Fibroblast of lung (primary cell): ENCODE measurements at places on chromosomes 16 and 17.
A peak's percentile ranks its signal among the peaks of the same experiment; 100 is the strongest.

DNA sequence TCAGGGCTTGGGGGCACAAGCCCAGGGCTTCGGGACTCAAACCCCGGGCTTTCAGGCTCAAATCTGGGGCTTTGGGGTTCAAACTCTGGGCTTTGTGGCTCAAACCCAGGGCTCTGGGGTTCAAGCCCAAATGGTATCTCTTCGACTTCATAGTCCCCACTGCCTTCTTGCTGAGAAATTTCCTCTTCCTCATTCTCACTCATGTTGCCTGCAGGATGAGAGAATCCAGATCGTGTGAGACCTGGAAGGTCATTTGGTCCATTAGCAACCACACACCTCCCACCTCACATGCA lies 576 bp downstream of the ZNF768 start:
- no peak for DNase-seq

- no peak for DNase-seq
These were observed 22.6 kb upstream of the MGAT5B start for GRCh38 chr17:76845541-76846017.

DNA sequence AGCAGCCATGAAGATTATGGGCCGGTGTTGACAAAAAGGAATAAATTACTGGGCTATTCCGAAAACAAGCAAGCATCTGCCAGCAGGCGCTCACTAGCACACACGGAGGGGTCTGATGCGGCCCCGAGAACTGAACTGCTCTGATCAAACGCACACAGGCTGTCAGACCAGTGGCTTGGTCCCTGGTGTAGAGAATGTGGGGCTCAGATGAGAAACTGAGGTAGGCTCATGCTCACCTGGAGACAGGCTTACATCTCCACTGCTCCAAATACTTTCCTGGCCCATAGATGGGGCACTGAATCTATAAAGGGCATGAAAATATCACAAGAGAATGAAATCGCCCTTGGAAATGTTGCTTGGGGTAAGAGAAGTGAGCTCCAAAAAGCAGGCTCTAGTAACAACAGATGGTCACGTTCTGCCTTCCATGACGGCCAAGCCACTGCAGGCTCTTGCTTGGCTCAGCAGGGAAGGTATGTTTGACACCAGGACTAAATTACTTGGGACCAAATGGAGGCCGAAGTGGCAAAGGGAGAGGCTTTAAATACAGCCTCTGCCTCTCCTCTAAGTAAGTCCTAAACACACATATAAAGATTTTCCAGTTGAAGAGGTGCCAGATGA lies 5.4 kb downstream of the ABR start:
- no peak for DNase-seq

- no peak for DNase-seq
These were observed 60.9 kb downstream of the CLEC19A start for GRCh38 chr16:19346335-19346922.

GRCh38 chr16:86651823-86652222 lies 73.5 kb downstream of the FOXL1 start:
- DNase-seq: no peak

- DNase-seq: no peak
These were observed 458 bp downstream of the ZNF200 start for GRCh38 chr16:3234543-3234856.

- DNase-seq: no peak
These were observed 6.2 kb downstream of the TNP2 start for GRCh38 chr16:11262915-11263314.

DNA sequence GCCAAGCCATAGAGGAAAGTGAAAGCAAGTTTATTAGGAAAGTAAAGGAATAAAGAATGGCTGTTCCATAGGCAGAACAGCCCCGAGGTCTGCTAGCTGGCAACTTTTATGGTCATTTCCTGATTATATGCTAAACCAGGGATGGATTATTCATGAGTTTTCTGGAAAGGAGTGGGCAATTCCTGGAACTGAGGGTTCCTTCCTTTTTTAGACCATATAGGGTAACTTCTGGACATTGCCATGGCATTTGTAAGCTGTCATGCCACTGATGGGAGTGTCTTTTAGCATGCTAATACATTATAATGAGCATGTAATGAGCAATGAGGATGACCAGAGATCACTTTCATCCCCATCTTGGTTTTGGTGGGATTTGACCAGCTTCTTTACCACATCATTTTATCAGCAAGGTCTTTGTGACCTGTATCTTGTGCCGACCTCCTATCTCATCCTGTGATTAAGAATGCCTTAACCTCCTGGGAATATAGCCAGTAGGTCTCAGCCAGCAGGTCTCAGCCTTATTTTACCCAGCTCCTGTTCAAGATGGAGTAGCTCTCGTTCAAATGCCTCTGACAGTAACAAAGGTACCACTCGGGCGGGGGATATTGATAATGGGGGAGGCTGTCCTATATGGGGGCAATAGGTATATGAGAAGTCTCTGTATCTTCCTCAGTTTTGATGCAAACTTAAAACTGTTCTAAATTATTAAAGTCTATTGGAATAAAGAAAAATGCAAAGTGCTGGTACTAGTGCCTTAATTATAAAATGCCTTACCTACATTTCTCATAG lies 38.9 kb upstream of the HELZ start:
- DNase-seq: no peak

DNA sequence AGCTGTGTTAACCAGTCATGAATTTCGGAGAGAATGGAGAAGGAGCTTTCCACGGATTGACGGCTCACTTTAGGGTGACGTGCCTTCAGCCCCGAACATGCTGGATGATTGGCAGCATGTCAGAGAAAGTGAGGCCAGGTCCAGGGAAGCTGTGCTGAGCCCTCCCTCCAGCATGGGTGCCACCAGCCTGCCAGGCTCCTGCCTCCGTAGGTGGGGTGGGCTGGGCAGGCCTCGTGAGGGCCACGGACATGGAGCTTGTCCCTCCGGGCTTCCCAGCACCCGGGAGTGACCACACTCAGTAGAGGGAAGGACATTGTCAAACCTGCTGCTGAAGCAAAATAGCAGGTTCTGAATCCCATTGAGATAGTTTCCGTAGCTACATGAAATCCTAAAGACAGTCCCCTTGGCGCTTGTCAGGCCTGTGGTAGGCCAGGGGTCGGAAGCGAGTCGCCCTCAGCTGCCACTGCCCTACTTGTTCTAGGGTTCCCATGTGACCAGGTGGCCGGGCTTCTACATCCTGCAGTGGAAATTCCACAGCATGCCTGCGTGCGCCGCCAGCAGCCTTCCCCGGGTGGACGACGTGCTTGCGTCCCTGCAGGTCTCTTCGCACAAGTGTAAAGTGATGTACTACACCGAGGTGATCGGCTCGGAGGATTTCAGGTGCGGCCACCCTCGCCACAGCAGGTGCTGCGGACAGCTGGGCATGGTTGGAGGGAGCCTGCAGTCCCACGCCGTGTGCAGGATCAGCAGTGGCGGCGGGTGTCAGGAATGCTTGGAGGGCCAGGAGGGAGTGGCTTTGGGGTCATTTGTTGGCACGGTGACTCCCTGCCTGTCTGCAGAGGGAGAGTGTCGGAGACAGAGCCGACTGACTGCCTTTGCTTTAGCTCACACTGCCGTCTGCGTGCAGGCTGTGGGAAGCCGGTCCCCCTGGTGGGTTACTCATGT lies 72.3 kb downstream of the SEC14L1 start:
- DNase-seq: no peak

DNA sequence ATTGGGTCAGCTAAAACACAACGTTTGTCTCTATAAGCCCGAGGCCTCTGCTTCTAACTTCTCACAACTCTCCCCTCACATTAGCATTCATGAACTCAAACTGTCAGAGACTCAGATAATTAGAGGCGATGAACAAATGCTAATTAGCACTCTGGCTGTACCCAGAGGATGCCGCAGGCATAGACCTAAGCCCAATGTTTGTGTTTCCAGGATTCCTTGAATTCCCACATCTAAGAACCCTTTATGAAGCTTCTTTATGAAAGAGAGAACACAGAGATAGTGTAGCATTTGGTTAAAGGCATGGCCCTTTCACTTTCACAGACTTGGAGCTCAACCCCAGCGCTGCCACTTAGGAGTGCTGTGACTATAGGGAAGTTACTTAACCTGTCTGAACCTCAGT lies 512.2 kb downstream of the GRIN2A start:
- DNase-seq: no peak

- peak; percentile 89 for DNase-seq
These were observed 25.9 kb upstream of the APOH start for GRCh38 chr17:66255112-66255511.

DNA sequence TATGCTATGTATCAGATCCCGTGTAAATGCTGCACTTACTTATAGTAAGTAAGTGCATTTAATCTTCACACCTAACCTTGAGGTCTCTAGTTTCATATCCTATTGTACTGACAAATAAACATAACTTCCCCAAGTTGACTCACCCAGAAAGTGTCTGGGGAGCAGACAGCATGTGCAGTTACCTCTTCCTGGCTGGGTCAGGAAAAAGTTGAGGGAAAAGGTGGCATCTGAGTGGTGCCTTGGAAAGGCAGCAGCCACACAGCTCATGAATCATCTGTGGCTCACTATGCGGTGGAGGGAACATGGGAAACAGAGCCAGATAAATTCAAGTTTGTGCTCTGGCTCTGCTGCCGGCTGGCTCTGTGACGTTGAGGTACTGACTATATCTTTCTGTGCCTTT lies 382.0 kb upstream of the DYNLRB2 start:
- DNase-seq: peak; percentile 58

DNA sequence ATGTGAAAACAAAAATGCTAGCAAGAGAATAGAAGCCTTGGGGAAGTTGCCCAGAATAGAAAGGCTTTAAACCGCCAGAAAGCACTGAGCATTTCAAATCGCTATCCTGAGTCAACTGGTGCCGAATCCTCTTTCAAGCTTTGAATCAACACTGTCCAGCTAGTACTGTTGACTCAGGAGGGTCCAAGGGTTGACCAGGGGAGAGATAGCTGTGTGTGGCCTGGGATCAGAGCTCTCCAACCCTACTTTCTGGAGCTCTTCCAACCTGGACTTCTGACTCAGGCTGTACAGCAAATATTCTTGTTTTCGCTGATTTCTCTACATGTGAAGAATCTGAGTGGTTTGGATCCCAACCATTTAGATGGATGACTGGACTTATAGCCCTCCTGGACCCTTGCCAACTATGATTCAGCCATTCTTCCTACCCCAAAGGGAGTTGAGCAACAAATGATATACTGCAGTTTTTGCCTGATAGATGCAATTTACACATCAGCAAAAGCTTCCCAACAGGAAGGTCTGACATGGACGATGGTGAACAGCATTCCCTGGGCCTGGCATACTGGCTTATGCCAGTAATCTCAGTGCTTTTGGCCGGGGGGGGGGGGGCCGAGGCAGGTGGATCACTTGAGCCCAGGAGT lies 154.0 kb upstream of the SDK2 start:
- DNase-seq: peak; percentile 94

- DNase-seq: peak; percentile 41
These were observed 180.9 kb downstream of the AIPL1 start for GRCh38 chr17:6254036-6254435.

DNA sequence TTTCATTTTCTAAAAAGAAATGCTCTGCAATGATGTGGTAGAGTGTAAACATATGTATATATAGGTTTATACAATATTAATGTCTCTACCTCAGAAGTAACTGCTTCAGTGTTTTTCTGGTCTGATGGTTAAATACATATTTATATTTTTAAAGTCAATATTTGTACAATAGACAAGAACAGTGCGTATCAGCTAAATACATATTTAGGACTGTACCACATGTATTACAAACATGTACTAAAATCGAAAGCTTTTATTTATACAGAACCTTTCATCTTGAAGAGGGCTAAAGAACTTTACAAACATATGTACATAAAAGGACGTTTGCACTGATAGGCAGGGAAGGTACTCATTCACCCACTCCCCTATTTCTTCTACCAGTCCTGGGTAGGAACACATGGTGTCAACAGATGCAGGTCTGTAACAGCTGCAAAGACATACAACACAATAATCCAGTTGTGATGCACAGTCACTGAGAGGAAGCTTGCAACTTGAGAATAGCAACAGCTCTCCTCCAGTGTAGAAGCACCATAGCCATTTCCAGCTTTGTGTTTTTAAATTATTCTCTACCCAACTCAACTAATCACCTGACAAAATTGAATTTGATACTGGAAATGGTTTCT lies 206.9 kb upstream of the C17orf78 start:
- DNase-seq: no peak

- no peak for DNase-seq
These were observed 31.3 kb downstream of the TVP23A start for GRCh38 chr16:10787304-10787703.

- DNase-seq: peak; percentile 18
These were observed 55.7 kb upstream of the CNEP1R1 start for GRCh38 chr16:49969091-49970030.

DNA sequence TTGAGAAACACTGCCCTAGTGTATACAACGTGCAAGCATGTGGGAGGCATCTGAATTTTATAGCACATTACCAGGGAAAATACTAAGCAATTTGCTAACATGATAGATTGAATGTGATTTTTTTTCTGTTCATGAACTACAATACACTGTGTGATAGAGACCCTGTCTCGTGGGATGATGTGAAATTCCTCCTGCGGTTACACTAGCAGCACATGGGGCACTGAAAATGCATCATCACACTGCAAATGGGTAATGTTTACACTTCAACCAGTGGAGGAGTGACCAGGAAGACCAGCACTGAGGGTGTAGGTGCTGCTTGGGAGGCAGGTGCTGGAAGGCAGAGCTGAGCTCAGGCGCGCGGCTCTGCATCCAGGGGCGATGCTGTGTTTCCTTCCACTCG lies 28.8 kb downstream of the ORC6 start:
- no peak for DNase-seq

DNA sequence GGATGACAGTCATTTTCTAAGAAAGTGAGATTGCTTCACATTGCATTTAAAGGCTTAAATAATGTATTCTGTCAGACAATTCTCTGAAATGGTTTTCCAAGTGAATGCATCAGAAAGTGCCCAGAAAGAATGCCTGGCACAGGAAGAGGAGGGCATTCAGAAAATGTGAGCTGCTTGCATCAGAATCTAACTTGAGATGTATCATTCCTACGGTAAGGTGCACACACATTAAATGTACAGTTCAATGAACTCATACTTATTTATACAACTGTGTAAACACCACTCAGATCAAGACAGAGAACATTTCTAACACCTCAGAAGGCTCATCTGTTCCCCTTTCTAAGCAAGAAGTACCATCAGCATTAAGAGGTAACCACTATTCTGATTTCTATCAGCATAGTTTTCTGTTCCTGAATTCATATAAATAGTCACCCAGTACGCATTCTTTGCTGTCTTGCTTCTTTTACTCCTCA lies 638.0 kb downstream of the MAF start:
- DNase-seq: no peak
